Mucosa of descending colon (tissue), 3 donors: ENCODE measurements at places on chromosomes 1 and 21. TPM values are rescaled to one million over a fixed set of nuclear protein-coding genes. Genes with fewer than 3 reads are reported as not detected.

The CENPS gene
- 10.6 TPM for total RNA-seq

The MAP3K21 gene
- total RNA-seq = 8.3 TPM

The GJA5 gene
- total RNA-seq = 3.0 TPM

The NUP210L gene
- total RNA-seq = not detected

The PLA2G2F gene
- 0.12 TPM for total RNA-seq

The PAPPA2 gene
- total RNA-seq = 1.1 TPM

The CCDC185 gene
- total RNA-seq = not detected

The LACTBL1 gene
- total RNA-seq = not detected

The AIM2 gene
- total RNA-seq = 0.61 TPM

The UQCRHL gene
- total RNA-seq = 2.4 TPM

The DNASE2B gene
- total RNA-seq = 0.87 TPM

The PRDM16 gene
- total RNA-seq = 2.4 TPM

The USH2A gene
- 0.17 TPM for total RNA-seq

The LIN9 gene
- 4.5 TPM for total RNA-seq

The SEC16B gene
- total RNA-seq = 2.4 TPM

The KRTAP11-1 gene
- total RNA-seq = not detected

The PKP1 gene
- 0.41 TPM for total RNA-seq

The ZSWIM5 gene
- total RNA-seq = 10.1 TPM

The LAMB3 gene
- total RNA-seq = 142 TPM

The FAM177B gene
- total RNA-seq = 11.6 TPM

The MYCL gene
- total RNA-seq = 9.4 TPM

The LRRC71 gene
- total RNA-seq = not detected

The OR14I1 gene
- total RNA-seq = not detected

The IGSF5 gene
- total RNA-seq = 0.25 TPM

The SLC1A7 gene
- total RNA-seq = 0.72 TPM

The CGN gene
- 187 TPM for total RNA-seq

The FAM167B gene
- total RNA-seq = 3.4 TPM

The FAM131C gene
- total RNA-seq = not detected

The TEKT2 gene
- total RNA-seq = not detected

The FAM43B gene
- total RNA-seq = 0.14 TPM

The TMOD4 gene
- 2.5 TPM for total RNA-seq
